ENCODE measurements at places on chromosomes 5 and 9.
A peak's percentile ranks its signal among the peaks of the same experiment; 100 is the strongest.

DNA sequence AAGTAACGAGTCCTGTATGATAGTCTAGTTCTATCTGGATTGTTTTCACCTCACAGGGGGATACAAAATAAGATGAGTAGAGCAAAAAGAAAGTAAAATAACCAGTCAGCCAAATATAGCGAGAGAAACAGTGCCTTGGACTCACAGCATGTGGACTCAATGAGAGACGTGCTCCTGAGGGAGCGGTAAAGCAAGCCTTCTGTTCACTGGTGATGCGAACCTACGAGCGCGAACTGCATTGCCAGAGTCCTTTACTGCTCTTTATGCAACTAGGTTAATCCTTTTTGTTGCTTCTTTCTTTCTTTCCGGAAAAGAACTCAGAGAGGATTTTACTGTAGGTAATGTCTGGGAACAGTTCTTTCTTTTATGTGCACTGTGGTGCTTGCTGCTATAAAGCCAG lies 132.7 kb downstream of the ANXA1 start:
- no peak overlapping the region for H3K4me3 ChIP-seq
- H3K27ac ChIP-seq: no peak overlapping the region
- H3K27me3 ChIP-seq: no peaks in the 10 kb centered on the region
- no peaks in the 10 kb centered on the region for H3K36me3 ChIP-seq
- no peaks in the 10 kb centered on the region for H3K4me1 ChIP-seq

DNA sequence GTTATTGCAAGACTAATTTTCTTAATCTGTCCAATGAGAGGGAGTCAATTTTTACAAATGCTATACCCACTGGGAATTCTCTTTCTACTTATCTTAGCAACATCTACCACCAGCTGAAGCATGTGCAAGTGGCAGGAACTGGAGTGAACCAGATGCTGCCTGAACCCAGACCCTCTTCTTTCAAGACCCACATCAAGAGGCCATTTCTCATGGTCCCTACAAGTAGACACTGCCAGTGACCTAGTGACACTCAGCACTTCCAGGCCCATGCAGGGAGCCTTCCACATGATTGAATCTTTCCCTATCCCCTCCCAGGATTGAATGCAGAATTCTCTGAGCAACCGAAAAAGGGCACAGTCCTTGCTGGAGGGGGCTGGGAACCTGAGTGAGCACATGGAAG lies 148.2 kb upstream of the ADAMTS16 start:
- no peaks in the 10 kb centered on the region for H3K36me3 ChIP-seq
- H3K4me1 ChIP-seq: no peaks in the 10 kb centered on the region
- H3K27me3 ChIP-seq: no peaks in the 10 kb centered on the region
- no peak for DNase-seq
- H3K27ac ChIP-seq: no peak overlapping the region

DNA sequence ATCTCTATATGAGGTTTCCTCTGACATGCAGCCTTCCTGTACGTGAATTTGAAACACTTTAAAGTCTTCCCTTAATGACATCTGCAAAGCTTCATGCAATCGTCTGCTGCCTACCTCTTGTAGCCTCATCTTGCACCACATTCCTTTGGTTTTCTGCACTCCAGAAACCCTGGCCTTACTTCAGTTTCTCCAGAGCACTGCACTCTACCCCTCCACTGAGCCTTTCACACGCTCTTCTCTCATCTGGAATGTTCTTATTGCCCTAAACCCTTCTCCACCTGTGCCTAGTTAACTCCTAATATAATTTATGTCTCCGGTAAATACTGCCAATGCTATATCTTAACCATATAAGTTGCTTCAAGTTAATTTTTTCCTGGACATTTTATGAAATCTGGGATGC lies 168.8 kb upstream of the SLC27A6 start:
- DNase-seq: no peak
- no peaks in the 10 kb centered on the region for H3K27me3 ChIP-seq
- no peaks in the 10 kb centered on the region for H3K4me1 ChIP-seq

DNA sequence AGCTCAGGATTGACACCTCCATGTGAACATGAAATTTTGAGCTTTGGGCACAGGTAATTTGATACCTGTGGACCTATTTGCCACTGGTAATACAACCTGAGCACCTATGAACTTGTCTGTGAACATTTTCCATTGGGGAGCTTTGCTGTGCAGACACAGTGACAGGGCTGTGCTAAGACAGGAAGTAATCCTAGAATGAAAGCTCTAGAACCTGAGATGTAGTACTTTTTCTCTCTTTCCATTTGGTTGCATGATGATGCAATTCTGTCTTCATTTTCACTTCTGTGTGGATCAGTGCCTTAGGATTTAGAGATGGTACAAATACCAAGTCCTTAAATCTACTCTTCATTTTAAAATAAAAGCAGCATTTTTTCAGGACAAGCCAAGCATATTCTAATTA lies 216.9 kb downstream of the NR3C1 start:
- H3K4me3 ChIP-seq: no peak overlapping the region
- DNase-seq: no peak
- H3K27ac ChIP-seq: no peak overlapping the region
- H3K27me3 ChIP-seq: no peaks in the 10 kb centered on the region

GRCh38 chr5:171757853-171758535 lies 27.6 kb upstream of the SMIM23 start:
- H3K4me3 ChIP-seq: no peak overlapping the region
- H3K27ac ChIP-seq: no peak overlapping the region
- H3K36me3 ChIP-seq: no peaks in the 10 kb centered on the region
- DNase-seq: no peak
- no peaks in the 10 kb centered on the region for H3K4me1 ChIP-seq

- no peak overlapping the region for H3K4me3 ChIP-seq
- peaks cover 6% of the 10 kb centered on the region for H3K4me1 ChIP-seq
- no peak for DNase-seq
- H3K36me3 ChIP-seq: no peaks in the 10 kb centered on the region
- H3K27ac ChIP-seq: no peak overlapping the region
Measured at GRCh38 chr5:10691826-10692785, 68.9 kb downstream of the DAP start.

DNA sequence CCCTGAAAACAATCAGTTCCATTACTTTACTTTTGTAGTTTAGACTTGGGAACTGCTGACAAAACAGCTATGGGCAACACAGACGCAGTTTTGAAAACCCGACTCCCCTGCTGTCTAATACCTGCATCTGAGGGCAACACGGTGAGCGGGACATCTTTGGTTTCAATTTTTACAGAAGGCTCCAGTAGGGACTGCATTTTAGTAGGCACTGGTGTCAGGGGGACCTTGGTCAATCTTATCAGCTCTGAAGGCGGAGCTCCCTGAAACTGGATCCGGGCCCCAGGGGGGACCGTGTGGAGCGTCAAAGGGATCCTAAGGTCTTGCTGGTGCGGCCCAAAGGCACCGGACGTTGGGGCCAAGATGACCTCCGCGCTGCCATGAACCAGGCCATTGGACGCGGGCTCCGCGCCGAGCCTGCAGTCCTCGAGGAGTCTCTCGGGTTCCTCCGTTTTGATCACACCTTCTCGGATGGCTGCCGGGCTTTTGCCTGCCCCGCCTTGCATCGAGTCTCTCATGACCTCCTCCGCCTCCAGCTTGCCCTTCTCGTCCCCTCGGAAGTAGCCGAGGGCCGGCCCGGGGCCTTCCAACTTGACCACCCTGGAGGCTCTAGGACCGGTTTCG lies 1.1 kb downstream of the SOX30 start:
- no peaks in the 10 kb centered on the region for H3K36me3 ChIP-seq
- peak overlapping the region; percentile 37 for H3K4me3 ChIP-seq
- no peak for DNase-seq
- peaks cover 15% of the 10 kb centered on the region for H3K4me1 ChIP-seq

DNA sequence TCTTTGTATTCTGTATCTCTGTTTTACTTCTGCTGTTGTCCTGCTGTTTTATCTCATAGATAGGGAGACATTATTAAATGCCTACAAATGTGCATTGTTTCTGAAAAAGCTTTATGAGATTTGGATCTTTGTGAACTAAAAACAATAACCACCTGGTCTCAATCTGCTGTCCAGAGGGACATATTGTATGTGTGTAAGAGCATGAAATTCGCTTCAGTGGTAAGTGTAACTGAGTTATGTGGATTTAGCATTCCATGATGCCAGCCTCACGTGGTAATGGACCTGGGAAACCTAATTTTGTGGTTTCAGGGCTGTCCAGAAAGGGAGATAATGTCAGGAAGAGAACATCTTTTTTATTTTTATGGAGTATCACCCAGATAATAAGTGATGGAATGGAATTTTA lies 119.3 kb downstream of the GDNF start:
- no peaks in the 10 kb centered on the region for H3K27me3 ChIP-seq
- no peaks in the 10 kb centered on the region for H3K36me3 ChIP-seq
- H3K4me3 ChIP-seq: no peak overlapping the region
- no peaks in the 10 kb centered on the region for H3K4me1 ChIP-seq
- DNase-seq: no peak

DNA sequence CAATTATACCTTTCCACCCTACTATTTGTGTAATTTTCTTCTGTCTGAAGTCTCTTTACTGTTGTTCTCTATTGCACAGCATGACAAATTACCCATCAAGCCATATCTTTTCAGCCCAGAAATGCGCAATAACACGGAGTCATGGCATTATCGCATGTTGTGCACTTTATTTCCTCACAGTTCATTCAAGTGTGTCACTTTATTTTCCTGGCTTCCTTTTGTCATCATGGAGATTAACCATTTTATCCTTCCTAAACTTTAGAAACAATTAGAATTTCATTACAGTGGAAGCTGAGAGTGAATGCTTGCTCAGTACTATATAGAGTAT lies 41.3 kb upstream of the MEF2C start:
- no peaks in the 10 kb centered on the region for H3K27me3 ChIP-seq
- H3K36me3 ChIP-seq: no peaks in the 10 kb centered on the region
- no peak overlapping the region for H3K4me3 ChIP-seq
- no peak overlapping the region for H3K27ac ChIP-seq
- no peaks in the 10 kb centered on the region for H3K4me1 ChIP-seq

- peaks cover 8% of the 10 kb centered on the region for H3K4me1 ChIP-seq
- peaks cover 24% of the 10 kb centered on the region for H3K36me3 ChIP-seq
- H3K27me3 ChIP-seq: no peaks in the 10 kb centered on the region
- peak overlapping the region; percentile 33 for H3K27ac ChIP-seq
- no peak overlapping the region for H3K4me3 ChIP-seq
- no peak for DNase-seq
Measured at GRCh38 chr9:105296877-105297287, 52.4 kb downstream of the SLC44A1 start.

DNA sequence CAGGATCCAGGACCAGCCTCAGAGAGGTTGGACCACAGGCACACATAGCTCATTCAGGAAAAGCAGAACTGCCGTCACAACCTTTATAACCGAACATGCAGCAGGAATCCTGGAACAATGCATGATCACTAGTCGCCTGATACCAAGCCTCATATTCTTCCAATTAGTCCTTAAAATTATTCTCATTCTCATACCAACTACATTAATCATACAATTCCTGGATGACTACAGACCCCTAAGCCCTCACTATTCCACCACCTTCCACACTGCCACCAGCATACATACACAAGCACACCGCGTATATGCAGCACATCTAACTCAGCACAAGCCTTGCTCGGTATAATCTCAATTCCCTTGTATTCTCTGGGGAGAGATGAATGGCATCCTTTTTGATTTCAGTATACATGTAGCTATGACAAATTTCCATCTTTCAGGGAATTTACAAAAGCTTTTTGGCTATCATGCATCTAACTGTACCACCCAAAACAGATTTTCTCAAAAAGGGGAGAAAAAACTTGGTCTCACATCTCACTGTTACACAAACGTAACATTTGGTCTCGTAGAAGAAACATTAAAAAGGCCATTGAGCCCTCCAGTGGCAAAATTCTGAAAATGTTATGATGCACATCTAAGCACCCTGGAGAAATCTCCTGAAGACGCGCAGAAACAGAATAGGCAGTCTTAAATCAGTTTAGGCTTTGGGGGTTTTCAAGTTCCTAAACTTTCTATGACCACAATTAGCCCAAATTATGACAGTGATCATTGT lies 46.2 kb downstream of the MCTP1 start:
- no peaks in the 10 kb centered on the region for H3K36me3 ChIP-seq
- no peaks in the 10 kb centered on the region for H3K27me3 ChIP-seq
- DNase-seq: no peak

- H3K4me1 ChIP-seq: no peaks in the 10 kb centered on the region
- H3K4me3 ChIP-seq: no peak overlapping the region
- no peaks in the 10 kb centered on the region for H3K36me3 ChIP-seq
- no peaks in the 10 kb centered on the region for H3K27me3 ChIP-seq
Measured at GRCh38 chr9:81776390-81776789, 87.0 kb upstream of the TLE1 start.

GRCh38 chr9:113525831-113526230 lies 62.3 kb downstream of the RGS3 start:
- H3K36me3 ChIP-seq: peaks cover 6% of the 10 kb centered on the region
- DNase-seq: no peak
- H3K4me3 ChIP-seq: no peak overlapping the region
- H3K4me1 ChIP-seq: peaks cover 22% of the 10 kb centered on the region
- no peaks in the 10 kb centered on the region for H3K27me3 ChIP-seq

DNA sequence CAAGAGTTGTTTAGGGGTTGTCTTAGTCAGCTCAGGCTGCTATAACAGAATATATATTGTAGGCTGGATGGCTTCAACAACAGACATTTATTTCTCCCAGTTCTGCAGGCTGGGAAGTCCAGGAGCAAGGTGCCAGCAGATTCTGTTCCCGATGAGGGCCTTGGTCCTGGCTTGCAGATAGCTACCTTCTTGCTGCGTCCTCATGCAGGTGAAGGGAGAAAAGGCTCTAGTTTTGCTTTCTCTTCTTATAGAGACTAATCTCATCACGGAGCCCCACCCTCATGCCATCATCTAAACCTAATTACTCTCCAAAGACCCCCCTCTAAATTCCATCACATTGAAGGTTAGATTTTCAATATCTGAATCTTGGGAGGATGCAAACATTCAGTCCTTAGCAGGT lies 246.0 kb upstream of the ANKRD55 start:
- H3K4me1 ChIP-seq: peaks cover 6% of the 10 kb centered on the region
- H3K36me3 ChIP-seq: no peaks in the 10 kb centered on the region
- no peaks in the 10 kb centered on the region for H3K27me3 ChIP-seq
- no peak overlapping the region for H3K4me3 ChIP-seq
- peak overlapping the region; percentile 93 for H3K27ac ChIP-seq
- no peak for DNase-seq

GRCh38 chr5:12277504-12278192 lies 373.4 kb upstream of the CTNND2 start:
- no peak overlapping the region for H3K4me3 ChIP-seq
- H3K36me3 ChIP-seq: no peaks in the 10 kb centered on the region
- no peaks in the 10 kb centered on the region for H3K27me3 ChIP-seq
- DNase-seq: no peak
- no peaks in the 10 kb centered on the region for H3K4me1 ChIP-seq

GRCh38 chr5:142432369-142432863 lies 107.6 kb upstream of the SPRY4 start:
- H3K27ac ChIP-seq: no peak overlapping the region
- no peak overlapping the region for H3K4me3 ChIP-seq
- no peak for DNase-seq
- H3K4me1 ChIP-seq: no peaks in the 10 kb centered on the region
- H3K36me3 ChIP-seq: no peaks in the 10 kb centered on the region

DNA sequence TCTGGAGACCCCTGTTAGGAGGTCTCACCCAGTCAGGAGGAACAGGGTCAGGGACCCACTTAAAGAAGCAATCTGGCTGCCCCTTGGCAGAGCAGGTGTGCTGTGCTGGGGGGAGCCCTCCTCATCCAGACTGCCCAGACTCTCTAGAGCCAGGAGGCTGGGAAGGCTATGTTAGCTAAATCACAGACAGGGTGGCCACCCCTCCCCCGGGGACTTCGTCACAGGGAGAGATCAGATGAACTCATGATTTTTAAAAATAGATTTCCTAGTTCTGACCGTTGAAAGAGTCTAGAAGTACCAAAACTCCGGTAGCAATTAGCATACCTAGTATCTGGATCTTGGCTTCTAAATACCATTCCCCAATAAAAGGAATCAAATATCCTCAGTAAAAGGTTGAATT lies 35.0 kb upstream of the FOXB2 start:
- H3K27me3 ChIP-seq: peaks cover 12% of the 10 kb centered on the region
- no peak for DNase-seq
- H3K4me3 ChIP-seq: no peak overlapping the region
